ENCODE measurements at places on chromosomes 2 and 18. TPM values are rescaled to one million over a fixed set of nuclear protein-coding genes. Genes with fewer than 3 reads are reported as not detected.

GRCh38 chr2:105764059-105764458 is 19.3 kb downstream of the NCK2 start:
- H3K4me3 ChIP-seq: peak overlapping the region; percentile 14
- DNase-seq: no peak
- H3K4me1 ChIP-seq: peaks cover 84% of the 10 kb centered on the region
- H3K36me3 ChIP-seq: no peaks in the 10 kb centered on the region

- DNase-seq: peak; percentile 22
- H3K36me3 ChIP-seq: no peaks in the 10 kb centered on the region
- H3K27ac ChIP-seq: no peak overlapping the region
- no peak overlapping the region for H3K4me3 ChIP-seq
- no peaks in the 10 kb centered on the region for H3K4me1 ChIP-seq
Observed at GRCh38 chr2:16148632-16149348, 208.4 kb downstream of the MYCN start.

GRCh38 chr2:230246206-230246605 is 20.7 kb downstream of the SP140 start:
- no peak overlapping the region for H3K4me3 ChIP-seq
- no peaks in the 10 kb centered on the region for H3K27me3 ChIP-seq
- DNase-seq: no peak
- no peaks in the 10 kb centered on the region for H3K4me1 ChIP-seq
- no peak overlapping the region for H3K27ac ChIP-seq

DNA sequence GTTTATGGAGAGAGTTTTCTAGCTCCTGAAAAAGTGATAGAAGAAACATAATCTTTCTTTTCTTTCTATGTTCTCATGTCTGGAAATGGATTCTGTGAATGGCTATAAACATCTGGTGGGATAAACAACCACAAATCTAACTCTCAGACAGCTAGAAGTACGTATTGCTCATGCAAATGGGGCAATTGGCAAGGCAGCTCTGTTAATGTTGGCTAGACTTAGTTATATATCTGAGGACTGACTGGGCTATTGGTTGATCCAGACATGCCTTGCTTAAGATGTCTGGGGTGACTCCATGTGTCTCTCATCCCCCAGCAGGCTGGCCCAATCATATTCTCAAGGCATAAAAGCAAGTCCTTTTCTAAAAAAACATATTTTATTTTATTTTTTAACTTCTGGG is 939.2 kb upstream of the NRXN1 start:
- H3K36me3 ChIP-seq: no peaks in the 10 kb centered on the region
- DNase-seq: no peak
- no peak overlapping the region for H3K4me3 ChIP-seq
- H3K27ac ChIP-seq: no peak overlapping the region

GRCh38 chr2:97727296-97727695 is 13.9 kb downstream of the ZAP70 start:
- peaks cover 18% of the 10 kb centered on the region for H3K4me1 ChIP-seq
- no peak for DNase-seq
- H3K4me3 ChIP-seq: no peak overlapping the region
- H3K27me3 ChIP-seq: no peaks in the 10 kb centered on the region

DNA sequence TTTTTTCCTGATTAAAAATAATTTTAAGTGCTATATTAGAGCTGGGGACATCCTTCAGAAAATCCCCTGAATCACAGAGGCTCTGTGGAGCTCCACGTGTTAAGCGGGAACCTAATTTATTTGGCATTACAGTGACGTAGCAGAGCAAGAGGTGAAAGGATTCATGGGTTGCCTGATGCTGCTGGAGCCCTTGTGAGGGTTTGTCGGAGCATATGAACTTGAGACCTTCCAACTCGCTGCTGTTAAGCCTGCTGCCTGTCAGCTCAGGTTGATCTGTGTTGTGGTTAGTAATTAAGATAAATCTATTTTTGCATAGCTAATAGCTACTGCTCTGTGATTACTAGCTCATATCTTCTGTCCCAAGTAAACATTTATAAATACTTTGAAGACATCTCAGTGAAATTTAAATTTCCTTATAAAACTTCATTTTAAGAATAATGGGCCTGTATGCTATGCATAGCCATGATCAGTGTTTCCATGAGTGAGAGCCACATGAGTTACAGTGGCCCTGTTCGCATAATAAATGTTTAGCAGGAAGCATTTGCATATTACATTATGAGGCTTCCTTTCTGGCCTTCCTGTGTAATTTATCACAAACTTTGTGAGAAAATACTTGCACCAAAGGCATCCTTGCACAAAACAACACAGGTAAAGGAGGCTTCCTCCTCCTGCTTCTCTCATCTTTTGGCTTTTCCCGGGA is 438.9 kb downstream of the PTPRM start:
- no peak overlapping the region for H3K4me3 ChIP-seq
- H3K4me1 ChIP-seq: no peaks in the 10 kb centered on the region
- H3K36me3 ChIP-seq: no peaks in the 10 kb centered on the region
- H3K27ac ChIP-seq: no peak overlapping the region
- DNase-seq: no peak

Gene SLC16A14
- 0.22 TPM for total RNA-seq

Gene MRO
- total RNA-seq: not detected

Gene CD207
- total RNA-seq: 0.27 TPM
